ENCODE measurements at places on chromosomes 2 and 18. TPM values are rescaled to one million over a fixed set of nuclear protein-coding genes. Genes with fewer than 3 reads are reported as not detected.

The DYNAP gene
- total RNA-seq: not detected

The CCDC85A gene
- total RNA-seq: 10.2 TPM

The IL37 gene
- total RNA-seq: not detected

The KIAA2012 gene
- total RNA-seq: not detected

The IL1R1 gene
- total RNA-seq: 7.9 TPM

Data from M059J (cell line).